Stimulated activated naive CD4-positive, alpha-beta T cell (primary cell): ENCODE measurements at places on chromosomes 11 and 22.

DNA sequence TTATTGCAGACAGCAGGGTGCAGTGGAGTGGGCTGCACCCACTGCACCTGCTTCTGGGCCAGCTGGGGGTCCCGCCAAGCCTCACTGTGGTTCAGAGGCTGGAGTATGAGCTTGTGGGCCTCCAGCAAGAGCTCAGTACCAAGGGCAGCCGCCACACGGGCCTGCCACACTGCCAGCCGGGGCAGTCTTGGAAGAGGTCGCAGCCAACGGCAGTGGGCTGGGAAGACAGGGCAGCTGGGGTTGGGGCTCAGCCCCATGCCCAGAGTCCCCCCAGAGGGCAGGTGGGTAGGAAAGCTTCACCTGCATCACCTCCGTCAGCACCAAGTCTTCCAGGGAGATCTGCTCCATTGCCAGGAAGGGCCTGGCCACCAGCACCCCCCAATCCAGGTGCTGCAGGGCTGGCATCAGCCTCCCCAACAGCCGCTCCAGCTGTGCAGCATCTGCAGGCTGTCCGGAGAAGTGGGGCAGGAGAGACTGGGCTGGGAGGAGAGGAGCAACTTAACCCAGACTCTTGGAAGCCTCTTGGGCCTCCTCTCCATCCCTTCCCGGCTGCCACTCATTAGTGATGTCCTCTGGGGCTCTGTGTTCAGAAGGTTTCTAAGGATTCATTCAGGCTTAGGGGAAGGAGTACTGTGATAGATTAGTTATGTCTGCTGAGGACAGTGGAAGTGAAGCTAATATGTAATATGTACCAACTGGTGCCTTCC lies 1.1 kb upstream of the GSTT4 start:
- DNase-seq, result no peak

GRCh38 chr11:78213526-78214330 lies 25.0 kb downstream of the USP35 start:
- DNase-seq, result no peak

DNA sequence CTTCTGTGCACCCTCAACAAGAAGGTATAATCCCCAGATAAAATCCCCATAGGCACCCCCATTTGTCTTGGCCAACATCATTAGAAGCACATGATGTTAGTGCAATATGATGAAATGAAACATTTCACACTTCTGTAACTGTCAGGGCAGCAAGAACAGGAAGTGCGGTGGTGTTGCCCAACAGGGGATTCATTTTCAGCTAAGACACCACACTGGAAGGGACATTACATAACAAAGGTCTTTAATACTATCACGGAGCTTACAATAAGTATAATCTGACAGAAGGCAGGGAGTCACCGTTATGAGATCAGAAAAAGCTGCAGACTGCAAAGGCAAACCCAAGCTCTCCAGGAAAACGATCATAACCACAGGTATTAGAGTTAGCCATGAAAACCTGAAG lies 2.0 kb downstream of the OR52W1 start:
- no peak for DNase-seq

GRCh38 chr11:29751618-29752017 lies 265.2 kb downstream of the KCNA4 start:
- DNase-seq, result no peak

- no peak for DNase-seq
Measured at GRCh38 chr22:29964776-29965175, 81.8 kb downstream of the MTMR3 start.

DNA sequence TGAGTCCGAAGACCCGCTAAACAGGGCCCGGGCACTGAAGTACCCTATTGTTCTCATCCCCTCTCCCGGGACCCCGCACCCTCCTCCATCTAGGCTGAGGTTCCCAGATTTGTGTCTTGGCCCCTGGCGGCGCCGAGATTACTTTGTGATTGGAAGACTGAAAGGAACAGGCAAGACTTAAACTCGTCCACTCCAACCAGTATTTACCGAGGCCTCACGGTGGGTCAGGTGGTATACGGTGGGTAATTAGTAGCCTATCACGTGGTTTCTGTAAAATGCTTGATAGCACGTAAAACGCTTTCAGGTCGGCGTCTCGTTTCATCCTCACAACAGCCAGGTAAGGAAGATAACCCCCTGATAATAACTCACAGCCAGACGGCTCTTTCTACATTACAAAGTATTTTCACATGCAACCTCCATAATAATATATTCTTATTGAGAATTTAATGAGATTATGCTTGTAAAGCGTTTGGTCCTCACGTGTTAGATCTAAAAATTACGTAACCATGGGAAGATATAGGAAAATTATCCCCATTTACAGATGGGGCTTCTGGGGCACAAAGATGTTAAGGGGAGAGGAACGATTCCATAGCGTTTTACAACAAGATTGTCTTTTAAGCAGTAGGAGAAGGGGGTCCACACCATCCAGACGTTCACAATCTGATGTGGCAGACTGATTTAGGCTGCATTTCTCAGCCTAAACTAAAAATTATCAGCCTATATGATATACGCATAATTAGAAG lies 642 bp upstream of the PIK3C2A start:
- peak; percentile 45 for DNase-seq

- no peak for DNase-seq
Measured at GRCh38 chr11:17610085-17610894, 63.2 kb downstream of the OTOG start.

DNA sequence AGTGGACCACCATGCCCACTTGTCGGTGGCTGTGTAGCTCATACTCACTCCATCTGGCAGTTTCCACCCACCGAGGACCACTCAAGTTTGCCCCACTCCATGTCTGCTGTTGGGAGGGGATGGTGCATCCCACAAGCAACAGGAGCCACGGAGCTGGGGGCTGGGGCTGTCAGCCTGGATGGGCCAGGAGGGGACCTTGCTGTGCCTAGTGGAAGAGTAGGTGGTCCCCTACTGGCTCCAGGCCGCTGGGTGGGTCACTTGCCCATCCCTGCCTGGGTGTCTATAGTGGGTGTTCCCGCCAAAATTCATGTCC lies 57.0 kb downstream of the SMIM38 start:
- no peak for DNase-seq

DNA sequence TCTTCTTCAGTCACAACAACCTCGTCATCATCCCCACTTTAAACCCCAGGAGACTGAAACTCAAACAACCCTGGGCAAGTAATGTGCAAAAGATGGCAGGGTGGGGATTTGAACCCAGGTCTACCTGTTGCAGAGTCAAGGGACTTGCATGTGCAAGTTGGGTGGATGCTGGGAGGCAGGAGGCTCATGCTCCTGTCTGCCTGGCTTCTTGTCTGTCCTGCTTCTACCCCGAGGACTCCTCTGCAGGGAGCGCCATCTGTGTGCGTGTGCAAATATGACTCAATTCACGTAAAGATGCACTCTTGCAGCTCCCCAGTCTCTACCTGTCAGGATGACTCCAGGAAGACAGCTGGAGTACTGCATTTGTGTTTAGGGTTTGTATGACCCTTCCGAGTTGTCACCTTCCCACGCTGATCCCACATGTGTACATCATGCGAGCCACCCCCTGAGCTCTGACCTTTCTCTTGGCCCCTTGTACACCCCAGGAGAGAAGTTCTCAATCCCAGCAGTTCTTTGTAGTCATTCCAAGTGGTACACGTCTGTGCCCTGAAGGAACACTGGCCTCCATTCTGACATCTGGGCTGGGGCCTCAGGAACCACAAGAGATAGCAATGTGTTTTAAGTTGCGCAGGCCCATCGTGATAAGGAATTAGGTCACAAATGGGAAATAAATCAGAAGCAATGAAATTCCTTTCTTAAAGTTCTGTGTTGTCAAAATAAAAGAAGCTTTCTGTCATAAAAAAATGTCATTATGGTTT lies 95.7 kb downstream of the CWC15 start:
- no peak for DNase-seq

DNA sequence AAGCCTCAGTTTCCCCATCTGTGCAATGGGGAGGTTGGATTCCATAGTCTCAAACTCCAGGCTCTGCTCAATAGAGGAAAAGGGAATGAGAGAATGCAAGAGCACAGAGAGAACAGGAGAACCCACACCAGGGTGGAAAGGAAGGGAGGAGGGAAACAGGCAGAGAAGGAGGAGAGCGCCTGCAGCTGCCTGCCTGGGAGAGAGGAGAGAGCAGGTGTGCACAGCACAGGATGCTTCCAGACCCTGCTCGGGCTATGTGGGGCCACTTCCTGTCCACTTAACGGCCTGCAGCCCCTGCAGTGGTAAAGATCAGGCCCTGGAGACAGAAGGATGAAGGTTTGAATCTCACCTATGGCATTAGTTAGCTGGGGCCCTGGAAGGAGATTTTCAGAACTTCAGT lies 12.3 kb downstream of the LRRC32 start:
- no peak for DNase-seq

- DNase-seq, result peak; percentile 64
Measured at GRCh38 chr11:66868726-66869566, 12.1 kb downstream of the LRFN4 start.

GRCh38 chr11:85589373-85589772 lies 37.8 kb downstream of the DLG2 start:
- DNase-seq, result no peak

- no peak for DNase-seq
Measured at GRCh38 chr11:120932305-120932915, 91.5 kb upstream of the TBCEL start.
